ENCODE measurements at places on chromosomes 13 and 19.
A peak's percentile ranks its signal among the peaks of the same experiment; 100 is the strongest.

DNA sequence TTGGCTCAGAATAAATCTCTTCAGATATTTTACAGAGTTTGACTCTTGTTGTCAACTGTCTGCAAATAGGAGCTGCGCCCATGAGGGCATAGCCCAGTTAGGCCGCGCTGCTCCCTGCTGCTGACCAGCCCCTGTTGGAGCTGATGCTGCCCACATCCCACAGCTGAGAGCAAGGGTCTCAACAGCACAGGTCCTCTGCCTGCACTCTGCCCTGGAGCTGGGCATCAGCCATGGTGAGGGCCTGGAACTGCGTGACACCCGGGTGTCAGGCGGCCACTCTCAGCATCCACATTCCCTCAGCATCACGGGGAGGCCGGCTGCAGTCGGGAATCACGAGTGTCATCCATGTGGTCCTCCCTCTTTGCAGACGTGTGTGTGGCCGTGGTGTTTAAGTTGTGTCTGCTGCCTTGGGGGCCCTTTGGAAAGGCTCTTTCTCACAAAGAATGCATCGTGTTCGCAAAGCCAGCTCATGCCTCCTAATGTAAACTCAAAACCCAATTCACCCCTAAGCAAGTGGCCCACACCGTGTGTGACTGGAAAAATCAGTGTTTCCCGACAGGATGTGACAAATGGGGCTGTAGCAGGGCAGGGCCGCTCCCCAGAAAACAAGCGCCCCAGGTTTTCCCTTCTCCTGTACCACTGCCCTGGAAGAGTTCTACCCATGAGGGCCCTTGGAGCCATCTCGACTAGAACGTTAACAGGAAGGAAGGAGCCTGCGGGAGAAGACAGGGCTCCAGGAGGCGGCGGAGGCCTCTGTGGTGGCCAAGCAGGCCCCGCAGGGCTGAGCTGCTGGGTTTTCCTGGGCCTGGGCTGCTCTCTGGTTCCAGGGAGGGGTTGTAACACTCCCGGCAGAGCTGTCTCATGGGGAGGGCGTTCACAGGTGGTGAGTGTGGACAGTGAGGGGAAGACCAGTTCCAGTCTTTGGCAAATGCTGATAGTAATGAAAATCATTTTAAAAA lies 20.3 kb downstream of the ATP11A start:
- DNase-seq, result no peak

DNA sequence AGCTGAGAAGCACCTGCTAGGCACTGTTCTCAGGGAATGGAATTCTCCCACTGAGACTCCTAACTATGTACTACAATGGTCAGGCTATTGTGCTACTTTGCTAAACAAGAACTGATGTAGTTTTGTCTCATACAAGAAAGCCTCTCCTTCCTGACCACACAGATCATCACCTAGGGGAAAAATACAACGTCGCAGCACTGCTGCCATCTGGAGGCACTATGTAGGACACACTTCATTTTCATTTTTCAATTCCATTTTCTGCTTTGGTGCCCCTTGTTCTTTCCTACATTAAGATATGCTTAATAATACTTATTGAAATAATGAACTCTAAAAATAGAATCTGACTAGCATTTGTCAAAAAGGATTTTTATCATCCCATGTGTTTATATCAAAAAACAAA lies 21.1 kb downstream of the PROSER1 start:
- no peak for DNase-seq

GRCh38 chr13:102392481-102393209 lies 9.2 kb downstream of the FGF14 start:
- no peak for DNase-seq

- peak; percentile 73 for DNase-seq
These were observed 22.2 kb upstream of the LRP3 start for GRCh38 chr19:33171916-33172359.

DNA sequence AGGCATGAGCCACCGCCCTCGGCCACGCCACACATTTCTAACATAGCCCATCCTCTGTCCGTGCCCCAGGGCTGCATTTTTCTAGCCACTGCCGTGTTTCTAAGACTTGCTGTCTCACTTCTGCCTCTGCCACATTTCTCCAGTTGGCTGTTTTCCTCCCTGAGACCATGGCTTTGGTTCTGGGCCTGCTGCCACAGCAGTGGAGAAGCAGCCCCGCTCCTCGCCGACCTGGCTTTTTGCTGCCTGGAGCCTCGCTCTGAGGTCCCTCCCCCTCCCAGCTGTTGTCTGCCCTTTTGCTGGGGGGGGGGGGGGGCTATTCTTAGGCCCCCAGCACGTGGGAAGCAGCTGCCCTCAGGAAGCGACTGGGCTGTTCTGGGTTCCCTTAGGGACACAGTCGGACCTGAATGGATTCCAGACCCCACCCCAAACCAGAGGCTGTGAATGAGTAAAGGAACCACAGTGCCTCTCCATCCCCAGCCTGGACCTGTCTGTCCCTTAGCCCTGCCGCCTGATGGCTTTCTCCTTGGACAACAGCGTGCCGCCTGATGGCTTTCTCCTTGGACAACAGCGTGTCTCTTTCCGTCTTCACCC lies 3.3 kb downstream of the GYS1 start:
- DNase-seq, result no peak

DNA sequence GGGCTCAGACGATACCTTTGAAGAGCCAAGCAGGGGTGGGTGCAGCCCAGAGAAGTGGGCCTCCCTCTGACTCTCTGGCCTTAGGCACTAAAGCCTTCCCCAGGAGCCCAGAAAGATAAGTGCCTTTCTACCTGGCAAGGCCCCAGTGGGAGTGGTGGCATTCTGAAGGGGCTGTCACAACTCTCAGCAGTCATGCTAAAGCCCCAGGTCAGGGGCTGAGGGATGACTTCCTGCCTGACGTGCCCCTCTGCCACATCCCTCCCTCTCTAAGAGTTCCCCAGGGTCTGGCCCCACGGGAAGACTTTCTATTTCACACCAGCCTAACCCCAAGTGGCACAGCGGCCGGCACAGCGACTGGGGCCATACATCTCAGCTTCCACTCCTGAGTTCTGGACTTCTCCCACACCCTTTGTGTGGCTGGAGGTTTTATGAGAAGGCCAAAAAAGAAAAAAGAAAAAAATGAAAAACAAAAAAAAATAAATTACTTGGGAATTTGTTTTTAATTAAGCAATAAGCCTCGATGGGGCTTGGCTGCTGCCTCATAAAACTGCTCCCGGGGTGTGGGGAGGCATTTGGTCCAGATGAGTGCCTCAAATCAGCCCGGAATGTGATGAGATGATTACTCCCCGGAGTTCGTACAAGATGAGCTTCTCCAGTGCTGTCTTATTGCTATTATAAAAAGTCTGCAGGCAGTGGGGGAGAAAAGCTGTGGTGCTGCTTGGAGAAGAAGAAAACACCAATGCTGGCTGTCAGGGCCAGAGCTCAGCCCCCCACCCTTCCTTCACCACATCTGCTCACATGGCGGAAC lies 28.5 kb upstream of the PLEKHF1 start:
- no peak for DNase-seq

- no peak for DNase-seq
These were observed 116.8 kb downstream of the ENOX1 start for GRCh38 chr13:43669964-43670363.

GRCh38 chr19:17757125-17757524 lies 5.8 kb downstream of the FCHO1 start:
- peak; percentile 40 for DNase-seq

DNA sequence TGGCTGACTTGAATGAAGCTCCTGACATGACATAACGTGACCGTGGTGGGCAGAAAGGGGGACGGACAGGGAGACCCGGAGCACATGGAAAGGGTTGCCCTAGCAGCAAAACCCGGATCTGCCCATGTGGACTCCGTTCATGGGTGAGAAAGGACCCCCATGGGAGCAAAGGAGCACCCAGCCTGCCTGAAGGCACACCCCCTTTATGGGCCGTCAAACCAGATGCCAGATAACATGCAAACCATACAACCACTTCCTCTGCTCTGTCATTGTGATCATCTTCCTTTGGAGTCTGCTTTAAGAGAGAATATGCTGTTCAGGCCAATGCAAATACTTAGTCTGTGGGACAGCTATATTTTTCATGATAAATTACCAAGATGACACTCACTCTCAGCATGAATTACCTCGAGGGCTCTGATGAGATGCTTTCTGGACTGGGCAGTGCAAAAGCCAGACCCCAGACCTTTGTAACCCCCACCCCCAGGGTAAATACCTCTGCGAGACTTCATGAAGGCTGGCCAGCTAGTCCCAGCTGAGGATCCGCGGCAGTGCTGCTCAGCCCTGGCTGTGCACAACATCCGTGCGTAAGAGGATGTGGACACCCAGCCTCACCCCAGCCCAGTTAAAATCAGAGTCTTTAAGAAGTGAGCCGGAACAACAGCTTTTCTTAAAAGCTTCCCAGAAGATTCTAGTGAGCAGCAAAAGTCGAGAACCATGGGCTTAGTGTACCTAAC lies 126.6 kb downstream of the USP12 start:
- no peak for DNase-seq

DNA sequence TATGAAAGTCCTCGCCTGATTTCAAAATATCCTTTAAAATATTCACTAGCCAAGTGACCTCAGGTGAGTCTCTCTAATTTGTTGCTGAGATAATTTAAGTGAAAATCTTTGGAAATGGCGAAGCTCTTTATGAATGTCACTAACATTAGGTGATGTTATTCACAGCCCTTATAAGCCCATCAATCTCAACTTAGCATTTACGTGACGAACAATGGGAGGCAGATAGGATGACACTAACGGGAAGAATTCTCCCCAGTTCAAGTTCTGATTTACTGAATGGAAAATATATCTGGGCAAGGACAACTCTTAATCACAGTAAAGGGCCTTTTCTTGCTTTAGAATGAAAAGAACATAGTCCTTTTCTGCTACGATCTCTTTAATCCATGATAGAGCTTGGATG lies 378.7 kb downstream of the LIG4 start:
- DNase-seq, result no peak

DNA sequence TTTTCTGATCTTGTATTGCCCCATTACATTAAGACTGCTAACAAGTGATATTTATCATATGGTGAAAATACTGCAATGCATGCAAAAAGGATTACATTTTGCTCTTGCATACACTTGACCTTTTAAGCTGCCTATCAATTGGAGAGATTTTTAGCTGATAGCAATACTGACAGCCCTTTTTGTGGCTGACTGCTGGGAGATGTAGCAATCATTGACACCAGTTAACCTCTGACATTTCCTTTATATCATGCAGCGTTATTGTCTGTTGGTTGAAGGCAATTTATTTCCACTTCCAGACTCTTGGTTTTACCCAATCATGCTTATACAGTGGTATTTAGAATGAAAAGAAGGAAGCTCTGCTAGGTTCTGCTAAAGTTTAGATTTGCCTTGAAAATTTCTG lies 364.0 kb downstream of the LMO7 start:
- no peak for DNase-seq

DNA sequence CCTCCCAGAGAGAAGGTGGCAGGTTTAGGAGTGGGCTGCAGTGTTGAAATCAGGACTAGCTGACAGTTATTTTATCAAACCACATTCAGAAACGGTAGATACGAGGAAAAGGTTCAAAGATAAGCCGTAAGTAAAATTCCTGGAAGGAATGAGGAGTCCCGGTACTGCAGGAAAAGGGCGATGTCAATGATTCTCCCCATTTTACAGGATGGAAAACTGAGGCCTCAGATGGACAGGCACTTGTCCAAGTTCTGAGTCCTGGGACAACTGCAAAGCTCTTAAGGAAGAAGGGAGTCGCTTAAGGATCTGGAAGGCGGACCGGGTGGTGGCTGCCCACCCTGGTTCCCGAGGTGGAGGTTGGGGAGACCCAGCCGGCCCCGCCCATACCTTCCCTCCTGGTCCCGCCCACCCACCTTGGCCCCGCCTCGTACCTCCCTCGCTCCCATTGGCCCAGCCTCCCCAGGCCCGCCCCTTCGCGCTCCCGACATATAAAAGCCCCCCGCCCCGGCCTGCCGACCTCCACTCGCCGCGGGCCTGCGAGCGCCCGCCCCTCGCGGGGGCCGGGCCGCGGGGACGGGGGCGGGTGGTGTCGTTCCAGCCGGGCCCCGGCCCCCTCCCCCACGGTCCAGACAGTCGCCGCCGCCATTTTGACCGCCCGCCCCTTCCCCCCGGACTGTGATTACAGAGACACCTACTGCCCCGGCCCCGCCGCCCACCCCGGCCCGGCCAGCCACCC lies 603 bp downstream of the RFX1 start:
- peak; percentile 80 for DNase-seq

GRCh38 chr13:59103004-59103768 lies 1060.5 kb downstream of the DIAPH3 start:
- peak; percentile 24 for DNase-seq

DNA sequence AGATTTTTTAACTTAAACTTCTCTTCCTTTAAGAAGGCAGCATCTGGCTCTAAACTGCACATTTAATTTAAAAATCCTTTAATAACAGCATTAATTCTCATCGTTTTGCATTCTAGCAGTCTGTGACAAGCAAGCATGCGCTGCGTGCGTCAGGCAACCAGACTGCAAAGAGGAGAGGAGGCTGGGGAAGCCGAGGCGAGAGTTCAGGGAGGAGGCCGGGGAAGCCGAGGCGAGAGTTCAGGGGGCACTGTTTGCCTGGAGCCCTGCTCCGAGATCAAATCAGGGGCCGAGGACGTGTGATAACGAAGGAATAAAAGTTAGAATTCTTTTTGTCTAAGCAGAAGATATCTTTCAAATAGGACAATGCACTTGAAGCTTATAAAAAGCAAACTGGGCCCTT lies 435.7 kb downstream of the EFNB2 start:
- no peak for DNase-seq

DNA sequence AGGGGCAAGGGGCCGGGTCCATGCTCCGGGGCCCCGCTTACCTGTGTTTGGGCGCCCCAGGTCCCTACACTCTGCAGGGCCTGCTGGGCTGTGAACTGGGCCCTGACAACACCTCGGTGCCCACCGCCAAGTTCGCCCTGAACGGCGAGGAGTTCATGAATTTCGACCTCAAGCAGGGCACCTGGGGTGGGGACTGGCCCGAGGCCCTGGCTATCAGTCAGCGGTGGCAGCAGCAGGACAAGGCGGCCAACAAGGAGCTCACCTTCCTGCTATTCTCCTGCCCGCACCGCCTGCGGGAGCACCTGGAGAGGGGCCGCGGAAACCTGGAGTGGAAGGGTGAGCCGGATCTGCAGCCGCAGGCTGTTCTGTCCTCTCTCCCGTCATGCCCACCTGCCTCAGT lies 1.7 kb downstream of the FCGRT start:
- DNase-seq, result no peak

- peak; percentile 58 for DNase-seq
These were observed 16.8 kb downstream of the ZNF431 start for GRCh38 chr19:21158523-21159135.

DNA sequence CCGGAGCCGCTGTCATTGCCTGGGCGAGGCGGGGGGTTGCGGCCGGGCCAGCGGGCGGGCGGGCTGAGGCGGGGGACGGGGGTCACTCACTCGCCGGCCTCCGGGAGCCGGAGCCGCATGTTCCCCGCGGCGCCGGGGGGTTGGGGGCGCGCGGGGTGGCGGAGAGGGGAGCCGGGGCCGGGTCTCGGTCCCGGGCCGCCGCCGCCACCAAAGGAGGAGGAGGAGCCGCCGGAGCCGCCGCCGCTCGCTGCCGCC lies 149 bp downstream of the MED26 start:
- DNase-seq, result no peak

- DNase-seq, result no peak
These were observed 8.7 kb downstream of the RNASEH2A start for GRCh38 chr19:12815088-12815487.

All from fibroblast of skin of back (primary cell).